SHP77 treated with DMSO at 0.1 percent for 48 hours (cell line): ENCODE measurements at places on chromosomes 16 and 17.
A peak's percentile ranks its signal among the peaks of the same experiment; 100 is the strongest.

GRCh38 chr17:29369831-29370735 is 20.1 kb upstream of the TAOK1 start:
- peak; percentile 53 for DNase-seq

GRCh38 chr17:80969030-80969673 is 22.5 kb upstream of the CHMP6 start:
- peak; percentile 44 for DNase-seq

- DNase-seq, result no peak
Observed at GRCh38 chr16:89335803-89336485, 118.4 kb downstream of the ZNF778 start.

DNA sequence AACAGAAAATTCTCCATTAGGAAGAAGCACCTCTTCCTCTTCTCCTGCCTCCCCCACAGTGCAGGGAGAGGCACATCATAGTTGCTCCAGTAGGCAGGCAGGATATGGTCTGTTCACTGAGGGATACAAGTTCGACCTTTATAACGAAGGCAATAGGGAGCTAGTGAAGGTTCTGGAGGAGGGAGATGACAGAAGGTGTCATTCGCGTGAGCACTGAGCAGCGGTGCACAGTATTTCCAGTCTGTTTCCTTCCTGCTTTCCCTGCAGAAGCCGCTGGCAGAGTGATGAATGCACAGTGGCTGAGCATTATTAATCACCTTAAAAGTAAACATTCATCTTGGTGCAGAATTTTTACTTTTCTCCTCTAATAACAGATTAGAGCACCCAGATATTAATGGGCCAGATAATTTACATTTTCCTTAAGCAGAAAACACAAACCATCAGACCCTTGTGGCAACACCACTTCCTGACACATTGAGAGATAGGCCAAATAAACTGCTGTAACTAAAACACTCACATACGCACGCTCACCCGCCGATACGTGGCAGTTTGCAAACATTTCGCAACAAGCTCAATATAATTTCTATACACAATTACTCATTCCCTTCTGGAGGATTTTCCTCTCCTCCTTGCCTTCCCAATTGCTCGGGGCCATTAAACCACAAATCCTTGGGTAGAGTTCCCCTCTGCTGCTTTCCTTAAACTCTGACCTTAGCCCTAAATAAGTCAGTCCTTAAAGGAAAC is 69.5 kb downstream of the AIPL1 start:
- DNase-seq, result no peak

- DNase-seq, result no peak
Observed at GRCh38 chr17:81171941-81172340, 5.9 kb upstream of the AATK start.
